ENCODE measurements at places on chromosomes 1 and 21.

DNA sequence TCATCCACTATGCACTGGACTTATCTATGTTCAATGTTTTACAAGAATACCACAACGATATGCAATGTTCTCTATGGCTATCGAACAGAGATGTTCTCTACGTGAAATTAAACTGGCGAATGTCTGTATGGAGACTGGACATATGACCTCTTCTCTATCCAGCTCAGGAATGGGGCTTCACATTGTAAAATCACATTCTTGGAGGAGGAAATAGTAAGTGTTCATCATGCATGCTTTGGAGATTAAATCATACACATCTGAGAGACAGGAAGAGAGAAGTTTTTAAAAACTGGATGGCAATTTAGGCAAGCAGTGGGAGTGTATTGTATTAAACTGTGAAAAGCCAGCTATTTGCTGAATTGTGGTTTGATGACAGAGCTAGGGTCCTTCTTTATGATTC, 47.9 kb upstream of the RGL1 start:
- no peak for DNase-seq

DNA sequence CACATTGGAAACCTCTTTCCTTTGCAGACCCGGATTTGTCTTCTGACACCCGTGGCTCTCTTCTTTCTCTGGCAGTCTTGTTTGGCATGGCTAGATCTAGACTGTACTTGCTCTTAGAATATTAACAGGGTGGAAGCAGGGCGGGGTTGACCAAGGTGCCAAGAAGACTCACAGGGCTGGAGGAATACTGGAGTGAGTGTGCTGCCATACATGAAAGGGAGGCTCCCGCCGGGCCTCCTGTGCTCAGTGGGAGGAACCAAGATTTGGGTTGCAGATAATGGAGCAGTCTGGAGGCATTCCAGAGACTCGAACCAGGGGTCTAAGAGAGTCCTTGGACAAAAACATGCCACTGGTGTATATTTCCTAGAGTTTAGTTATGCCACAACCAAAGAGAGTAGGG, 27.6 kb upstream of the SNX27 start:
- DNase-seq: no peak

DNA sequence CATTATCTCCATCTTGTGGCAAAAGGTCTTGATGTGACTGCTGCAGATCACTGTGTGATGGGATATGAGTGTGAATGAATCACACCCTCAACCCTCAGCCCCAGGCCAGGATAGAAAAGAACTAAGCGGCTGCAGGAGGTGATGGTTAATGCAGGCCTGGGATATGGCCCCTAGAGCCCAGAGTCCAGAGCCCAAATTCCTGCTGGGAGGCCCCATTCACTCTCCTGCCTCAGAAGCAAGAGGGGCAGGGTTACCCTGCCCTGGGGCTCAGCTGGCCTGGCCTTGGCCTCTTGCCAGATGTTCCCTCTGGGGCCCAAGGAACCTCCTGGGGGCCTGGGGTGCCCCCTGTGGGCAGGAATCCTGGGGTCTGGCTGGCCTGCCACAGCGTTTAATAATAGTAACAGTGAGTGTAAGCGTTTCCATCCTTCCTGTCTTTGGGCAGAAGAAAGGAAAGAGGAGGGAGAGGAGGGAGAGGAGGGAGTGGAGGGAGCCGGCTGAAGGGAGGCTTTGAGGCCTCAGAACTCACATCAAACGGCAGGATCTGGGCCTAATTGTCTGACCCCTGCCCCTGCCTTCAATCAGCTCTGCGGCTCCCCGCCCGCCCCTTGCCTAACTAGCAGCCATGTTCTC, 26.2 kb downstream of the DMAP1 start:
- DNase-seq: no peak

DNA sequence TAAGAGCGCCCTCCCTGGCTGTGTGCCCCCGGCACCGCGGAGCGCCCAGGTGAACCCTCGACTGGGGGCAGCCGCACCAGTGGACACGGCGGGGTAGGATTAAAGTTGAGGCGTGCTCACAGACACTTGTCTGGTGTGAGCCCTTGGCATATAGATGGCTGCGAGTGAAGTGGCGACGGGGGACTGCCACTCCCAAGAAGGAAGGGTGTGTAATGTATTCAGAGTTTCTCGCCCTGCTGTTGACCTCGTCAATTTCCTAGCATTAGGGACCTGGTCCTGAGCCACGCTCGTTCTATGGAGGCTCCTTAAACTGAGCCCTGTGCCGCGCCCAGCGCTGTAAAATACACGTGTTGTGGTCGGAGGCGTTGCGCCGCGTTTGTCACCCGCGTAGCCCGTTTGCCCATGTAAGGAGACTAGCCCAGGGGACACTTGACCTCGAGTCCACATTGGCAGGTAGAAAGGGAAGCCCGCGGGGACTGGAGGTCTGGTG, 554 bp downstream of the EVA1C start:
- no peak for DNase-seq

- no peak for DNase-seq
These were observed 176.4 kb downstream of the ZNF281 start for GRCh38 chr1:200233393-200233792.

DNA sequence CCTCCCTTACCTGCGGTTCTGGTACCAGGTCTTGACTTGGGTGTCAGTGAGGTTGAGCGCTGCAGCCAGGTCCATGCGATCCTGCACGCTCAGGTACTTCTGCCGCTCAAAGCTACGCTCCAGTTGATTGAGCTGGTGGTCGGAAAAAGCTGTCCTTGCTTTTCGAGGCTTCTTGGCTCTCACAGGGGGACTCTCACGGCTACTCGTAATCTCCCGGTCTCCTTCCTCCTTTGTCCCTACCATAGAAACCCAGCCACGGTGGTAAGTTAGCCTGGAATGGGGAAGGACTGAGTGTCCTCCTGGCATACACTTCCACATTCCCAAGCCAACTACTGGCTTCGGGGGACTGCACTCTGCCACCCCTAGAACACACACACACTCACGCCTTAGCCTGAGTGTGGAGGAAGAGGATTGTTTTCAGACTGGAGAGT, 2.6 kb downstream of the BARHL2 start:
- DNase-seq: no peak

DNA sequence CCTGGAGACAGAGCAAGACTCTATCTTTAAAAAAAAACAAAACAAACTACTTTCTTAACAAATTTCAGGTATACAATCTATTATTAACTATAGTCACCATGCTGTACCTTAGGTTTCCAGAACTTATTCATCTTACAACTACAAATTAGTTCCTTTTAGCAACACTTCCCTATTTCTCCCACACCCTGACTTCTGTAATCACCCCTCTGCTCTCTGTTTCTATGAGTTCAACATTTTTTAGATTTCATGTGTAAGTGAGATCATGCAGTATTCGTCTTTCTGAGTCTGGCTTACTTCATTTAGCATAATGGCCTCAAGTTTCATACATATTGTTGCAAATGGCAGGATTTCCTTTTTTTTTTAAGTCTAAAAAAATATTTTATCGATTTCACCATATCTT, 77.9 kb upstream of the LPGAT1 start:
- DNase-seq: no peak

DNA sequence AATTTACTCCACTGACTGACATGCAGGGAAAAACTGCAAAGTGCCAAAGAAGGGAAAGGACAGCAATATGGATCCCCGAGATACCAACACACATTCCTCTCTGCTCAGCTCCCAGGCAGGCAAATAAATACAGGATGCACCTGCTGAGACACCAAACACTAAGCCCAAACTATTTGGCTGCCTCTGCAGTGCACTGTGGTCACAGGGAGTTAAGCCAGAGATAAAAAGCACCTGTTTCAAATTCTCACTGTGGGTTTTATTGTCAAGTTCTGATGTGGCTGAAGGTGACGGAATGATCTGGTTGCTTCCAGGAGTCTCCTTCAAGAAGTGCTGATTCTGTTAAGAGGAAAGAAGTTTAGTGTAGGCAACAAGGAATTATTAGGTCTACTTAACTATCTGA, 17.7 kb downstream of the TEX38 start:
- DNase-seq: no peak

- no peak for DNase-seq
These were observed 41.3 kb downstream of the GNG4 start for GRCh38 chr1:235608278-235608677.

GRCh38 chr1:231180034-231180433, 18.2 kb downstream of the TRIM67 start:
- DNase-seq: no peak

GRCh38 chr1:164953815-164954214, 394.8 kb downstream of the PBX1 start:
- DNase-seq: no peak

GRCh38 chr1:221392453-221392852, 349.4 kb downstream of the DUSP10 start:
- no peak for DNase-seq

GRCh38 chr1:107991371-107992066, 26.5 kb upstream of the VAV3 start:
- no peak for DNase-seq

DNA sequence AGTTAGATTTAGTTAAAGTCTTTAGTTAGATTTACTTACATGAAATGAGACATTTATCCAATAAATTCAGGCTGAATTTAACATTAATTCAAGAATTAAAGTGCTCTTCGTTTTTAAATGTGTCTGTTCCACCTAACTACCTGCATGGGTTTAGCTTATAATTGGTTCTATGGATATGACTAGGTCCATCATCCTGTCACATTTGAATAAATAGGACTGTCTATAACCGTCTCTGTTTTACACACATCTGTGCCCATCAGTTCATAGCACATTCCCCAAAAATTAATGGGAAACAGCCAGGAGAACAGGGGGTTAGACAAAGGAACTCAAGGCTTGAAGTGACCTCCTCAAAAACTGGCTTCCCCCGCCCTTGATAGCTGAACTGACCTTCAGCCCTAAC, 219.6 kb downstream of the MRPL39 start:
- no peak for DNase-seq

GRCh38 chr21:46438241-46438640, 20.4 kb upstream of the DIP2A start:
- DNase-seq: no peak

Data from SK-MEL-5 (cell line).